ENCODE measurements at places on chromosomes 2 and 18. TPM values are rescaled to one million over a fixed set of nuclear protein-coding genes. Genes with fewer than 3 reads are reported as not detected.

DNA sequence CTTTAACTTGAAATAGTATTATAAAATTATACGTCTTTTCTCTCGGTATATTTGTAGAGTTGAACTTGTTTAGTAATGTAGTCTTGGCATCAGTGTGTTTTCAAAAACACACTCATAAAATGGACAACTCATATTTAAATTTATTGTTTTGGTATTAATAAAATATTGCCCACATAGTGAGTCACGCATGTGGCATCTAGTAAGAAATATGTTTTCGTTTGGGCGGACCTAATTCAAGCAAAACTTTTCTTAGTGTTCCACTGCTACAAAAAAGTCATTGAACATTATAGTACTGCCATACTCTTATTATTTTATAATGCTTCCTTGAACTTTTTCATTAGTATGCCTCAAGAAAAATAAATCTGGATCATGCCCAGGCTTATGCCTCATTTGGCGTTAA lies 31.1 kb upstream of the FAM237A start:
- H3K27me3 ChIP-seq: no peaks in the 10 kb centered on the region
- no peak for DNase-seq
- no peaks in the 10 kb centered on the region for H3K4me1 ChIP-seq

GRCh38 chr2:31420936-31421335 lies 6.4 kb upstream of the XDH start:
- no peaks in the 10 kb centered on the region for H3K36me3 ChIP-seq
- H3K27ac ChIP-seq: no peak overlapping the region
- no peak overlapping the region for H3K4me3 ChIP-seq
- no peak for DNase-seq

ACVR2A gene
- 0.63 TPM for total RNA-seq

- no peaks in the 10 kb centered on the region for H3K4me1 ChIP-seq
- H3K27ac ChIP-seq: no peak overlapping the region
- H3K36me3 ChIP-seq: no peaks in the 10 kb centered on the region
- H3K27me3 ChIP-seq: no peaks in the 10 kb centered on the region
Measured at GRCh38 chr2:108034843-108035242, 48.5 kb downstream of the SLC5A7 start.

- peaks cover 59% of the 10 kb centered on the region for H3K4me1 ChIP-seq
- H3K27me3 ChIP-seq: no peaks in the 10 kb centered on the region
- DNase-seq: no peak
- H3K4me3 ChIP-seq: peak overlapping the region; percentile 90
- peak overlapping the region; percentile 85 for H3K27ac ChIP-seq
Measured at GRCh38 chr2:230218421-230218820, 1.4 kb downstream of the SP110 start.

- DNase-seq: peak; percentile 78
- H3K36me3 ChIP-seq: peaks cover 2% of the 10 kb centered on the region
- H3K27ac ChIP-seq: peak overlapping the region; percentile 86
- H3K27me3 ChIP-seq: no peaks in the 10 kb centered on the region
Measured at GRCh38 chr2:237156031-237156856, 70.6 kb downstream of the COPS8 start.

CCL20 gene
- total RNA-seq: 7.5 TPM
